Right ventricle myocardium superior (tissue), 1 donor: ENCODE measurements at places on chromosomes 12 and 14.
A peak's percentile ranks its signal among the peaks of the same experiment; 100 is the strongest.

DNA sequence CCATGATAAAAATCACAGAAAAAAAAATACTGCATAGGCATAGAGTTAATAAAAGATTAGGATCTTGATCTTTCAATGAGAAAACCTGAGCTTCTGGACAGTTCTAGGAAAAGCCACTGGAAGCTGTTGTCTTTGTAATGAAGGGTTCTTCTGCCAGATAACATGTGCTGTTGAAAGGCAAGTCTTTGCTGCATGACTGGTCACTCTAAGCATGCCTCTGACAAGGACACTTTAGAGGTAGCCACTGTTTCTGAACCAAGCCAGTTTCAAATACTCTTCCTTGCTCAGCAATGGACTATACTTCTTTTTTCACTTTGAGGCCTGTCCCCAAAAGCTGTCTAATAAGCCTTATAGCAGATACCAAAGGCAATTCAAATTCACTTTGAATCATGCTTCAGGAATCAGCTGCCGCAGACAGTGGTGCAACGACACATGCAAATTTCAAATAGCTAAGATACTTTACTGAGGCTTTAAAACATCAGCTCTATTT is 70.2 kb downstream of the BTG1 start:
- DNase-seq = no peak

DNA sequence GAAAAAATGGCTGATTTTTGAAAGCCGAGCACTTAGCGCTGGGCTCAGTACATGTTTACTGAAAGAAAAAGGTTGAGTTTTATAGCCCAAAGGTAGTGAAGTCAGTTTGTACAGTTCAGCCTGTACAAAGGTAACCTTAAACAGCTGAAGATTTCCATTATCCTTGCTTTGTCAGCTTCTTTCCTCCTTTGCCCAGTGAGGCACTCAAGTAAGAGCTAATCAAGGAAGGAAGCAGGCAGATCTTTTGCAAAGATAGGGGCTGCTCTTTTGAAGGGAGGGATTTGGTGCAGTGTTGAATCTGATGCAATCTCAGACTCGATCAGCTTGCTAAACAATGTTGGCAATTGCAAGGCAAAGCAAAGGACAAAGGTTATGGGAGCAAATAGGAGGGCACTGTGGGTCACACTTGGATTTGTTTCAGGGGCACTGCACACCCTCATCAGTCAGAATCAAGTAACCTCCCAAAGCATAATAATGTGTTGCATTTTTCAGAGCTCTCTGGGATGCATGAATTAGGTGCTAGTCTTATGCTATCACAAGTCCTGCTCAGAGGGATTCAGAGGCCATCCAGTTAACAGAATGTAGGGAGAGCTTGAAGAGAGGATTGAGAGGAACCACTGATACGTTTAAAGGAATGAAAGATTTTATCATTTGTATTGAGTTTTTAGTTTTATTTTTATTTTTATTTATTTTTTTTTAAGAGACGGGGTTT is 44.4 kb downstream of the ANO6 start:
- no peak for DNase-seq

DNA sequence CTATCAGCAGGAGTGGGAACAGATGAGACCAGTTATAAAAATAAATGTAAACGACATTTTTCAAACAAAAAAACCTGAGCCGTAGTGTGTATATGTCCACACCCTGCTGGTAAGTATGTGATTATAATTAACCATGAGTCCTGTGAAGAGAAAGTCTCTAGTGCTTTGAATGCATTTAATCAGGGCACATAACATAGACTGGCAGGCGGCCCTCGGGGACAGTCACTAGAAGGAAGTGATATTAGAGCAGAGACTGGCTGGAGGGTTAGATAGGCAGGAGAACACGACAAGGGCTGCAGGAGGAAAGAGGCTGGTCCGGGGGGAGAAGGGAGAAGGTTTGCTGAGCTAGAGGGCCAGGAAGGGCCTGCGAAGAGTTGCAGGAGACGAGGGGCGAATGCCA is 23.8 kb upstream of the ELK3 start:
- peak; percentile 58 for DNase-seq

GRCh38 chr12:33771889-33772288 is 250.4 kb upstream of the ALG10 start:
- DNase-seq = no peak

DNA sequence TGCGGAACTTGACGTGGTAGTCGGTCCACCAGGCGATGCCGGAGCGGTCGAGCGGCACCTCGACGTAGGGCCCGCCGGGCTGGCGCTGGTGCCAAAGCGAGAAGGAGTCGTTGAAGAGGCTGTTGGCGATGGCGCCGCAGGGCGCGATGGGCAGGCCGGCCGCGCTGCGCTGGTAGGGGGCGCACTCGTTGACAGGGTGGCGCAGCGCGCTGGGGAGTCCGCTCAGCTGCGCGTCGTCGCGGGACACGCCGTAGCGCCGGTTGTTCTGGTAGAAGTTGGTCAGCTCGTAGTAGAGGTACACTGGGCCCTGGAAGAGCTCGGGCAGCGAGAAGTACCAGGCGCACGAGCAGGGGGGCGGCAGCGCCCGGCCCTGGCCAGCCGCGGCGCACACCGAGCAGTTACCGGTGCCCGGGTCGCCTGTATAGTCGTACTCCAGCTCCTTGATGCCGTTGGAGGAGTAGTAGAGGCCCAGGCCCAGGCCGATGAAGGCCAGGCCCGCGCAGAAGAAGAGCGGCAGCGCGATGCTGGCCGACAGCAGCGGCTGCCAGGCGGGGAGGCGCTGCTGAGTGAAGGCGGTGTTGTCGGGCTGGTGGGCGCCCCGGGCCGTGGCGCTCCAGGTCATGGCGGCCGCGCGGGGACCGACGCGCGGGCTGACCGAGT is 482 bp downstream of the TMEM30B start:
- peak; percentile 76 for DNase-seq

GRCh38 chr14:61379639-61380184 is 58.3 kb downstream of the PRKCH start:
- DNase-seq = no peak

- DNase-seq = no peak
These were observed 93.4 kb downstream of the CAND1 start for GRCh38 chr12:67362526-67362925.

DNA sequence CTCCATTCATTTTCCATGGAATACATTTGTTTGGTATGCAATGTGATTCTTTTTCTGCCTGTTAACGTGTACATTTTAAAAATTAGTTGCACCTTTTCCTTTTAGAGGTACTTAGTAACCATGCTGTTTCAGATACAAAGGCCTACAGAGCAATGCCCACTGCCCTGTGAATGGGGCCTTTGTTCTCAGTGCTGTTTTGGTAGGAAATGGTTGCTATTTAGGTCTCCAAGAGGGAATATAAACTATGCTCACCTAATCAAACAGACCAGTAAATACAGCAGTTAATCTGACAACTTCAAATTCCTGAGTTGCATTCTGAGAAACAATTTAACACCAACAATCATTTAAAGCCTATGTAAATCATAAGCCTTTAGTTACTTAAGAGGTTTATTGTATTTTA is 188.7 kb downstream of the BCAT1 start:
- no peak for DNase-seq

DNA sequence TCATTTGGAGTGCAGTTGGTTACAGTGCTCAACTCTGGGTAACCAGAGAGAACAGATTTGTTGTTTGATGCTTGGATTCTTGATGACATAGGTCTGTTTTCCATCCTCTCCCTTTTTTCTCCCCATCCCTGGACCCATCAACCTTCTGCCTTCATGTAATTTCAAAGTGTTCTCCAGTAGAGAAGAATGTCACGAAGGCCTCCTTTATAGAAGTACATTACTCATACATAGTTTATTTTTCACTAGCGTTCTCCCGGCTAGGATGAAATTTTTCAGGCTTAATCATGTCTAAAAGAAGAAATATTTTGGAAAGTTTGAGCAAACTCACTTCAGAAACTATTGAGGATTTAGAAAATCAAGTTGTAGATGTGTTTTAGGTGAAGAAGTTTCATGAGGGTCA is 20.9 kb upstream of the APPL2 start:
- DNase-seq = no peak

DNA sequence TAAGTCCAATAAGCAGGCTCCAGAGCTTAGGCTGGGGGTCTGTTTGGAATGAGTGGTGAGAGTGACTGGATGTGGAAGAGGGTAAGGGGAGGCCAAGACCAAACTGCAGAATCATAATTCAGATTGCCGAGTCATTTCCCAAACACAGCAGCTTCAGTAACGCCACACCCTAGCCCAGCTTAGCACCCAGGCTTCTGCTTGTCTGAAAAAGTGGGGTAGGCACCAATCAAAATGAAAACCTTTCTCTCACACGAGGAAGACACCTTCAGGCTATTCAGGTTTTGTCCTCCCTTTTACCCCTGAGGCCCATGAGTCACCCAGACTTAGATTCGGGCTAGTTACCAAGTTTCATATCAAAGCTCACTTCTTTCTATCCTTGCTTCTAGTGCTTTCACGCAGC is 306.1 kb downstream of the DAD1 start:
- DNase-seq = no peak

GRCh38 chr12:131438881-131439280 is 272.0 kb upstream of the SFSWAP start:
- no peak for DNase-seq

GRCh38 chr12:41552588-41552987 is 364.5 kb downstream of the PDZRN4 start:
- no peak for DNase-seq

- DNase-seq = no peak
These were observed 179.6 kb downstream of the SLC35F4 start for GRCh38 chr14:57686304-57686703.

- peak; percentile 76 for DNase-seq
These were observed 3.6 kb downstream of the SMIM41 start for GRCh38 chr12:52082988-52083637.

DNA sequence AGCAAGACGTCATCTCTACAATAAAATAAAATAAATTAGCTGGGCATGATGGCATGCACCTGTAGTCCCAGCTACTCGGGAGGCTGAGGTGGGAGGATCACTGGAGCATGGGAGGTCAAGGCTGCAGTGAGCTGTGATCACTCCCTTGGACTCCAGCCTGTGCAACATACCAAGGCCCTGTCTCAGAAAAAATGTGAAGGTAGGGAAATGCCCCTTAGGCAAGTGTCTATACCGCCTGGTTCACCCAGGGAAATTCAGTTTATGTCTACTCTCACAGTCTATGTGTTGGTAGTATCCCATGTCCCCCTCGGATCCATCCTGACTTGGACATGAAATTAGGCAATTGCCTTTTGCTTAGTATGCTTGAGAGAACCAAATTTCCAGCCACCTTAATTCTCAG is 88.4 kb upstream of the TMEM132C start:
- no peak for DNase-seq

GRCh38 chr14:22418631-22419030 is 170.4 kb downstream of the DAD1 start:
- no peak for DNase-seq

- DNase-seq = no peak
These were observed 212.3 kb downstream of the TMEM121 start for GRCh38 chr14:105738638-105739037.

GRCh38 chr12:108495054-108495453 is 20.0 kb upstream of the FICD start:
- DNase-seq = no peak

GRCh38 chr14:74500417-74501134 is 7.0 kb downstream of the ISCA2 start:
- DNase-seq = peak; percentile 32

DNA sequence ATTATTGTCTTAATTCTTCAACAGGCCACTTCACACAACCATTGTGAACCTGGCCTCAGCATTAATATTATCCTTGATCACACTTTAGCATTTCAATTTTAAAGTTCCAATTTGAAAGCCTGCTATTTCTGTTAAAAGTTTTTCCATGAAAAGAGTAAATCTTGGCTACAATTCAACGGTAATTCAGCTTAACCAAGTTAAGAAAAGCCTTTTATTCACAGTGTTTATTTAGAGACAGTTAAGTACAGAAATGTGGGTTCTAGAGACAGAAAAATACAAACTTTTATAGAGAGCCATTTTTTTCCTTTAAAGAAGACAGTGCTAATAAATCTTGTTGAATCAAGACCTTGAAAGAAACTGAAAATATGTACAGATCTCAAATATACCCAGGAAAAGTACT is 103.9 kb downstream of the NPAS3 start:
- DNase-seq = no peak

GRCh38 chr12:12927211-12928079 is 24.5 kb downstream of the GPRC5D start:
- DNase-seq = peak; percentile 80

GRCh38 chr14:90827919-90828610 is 11.8 kb upstream of the TTC7B start:
- peak; percentile 96 for DNase-seq

GRCh38 chr14:97543816-97544215 is 746.6 kb downstream of the VRK1 start:
- no peak for DNase-seq

DNA sequence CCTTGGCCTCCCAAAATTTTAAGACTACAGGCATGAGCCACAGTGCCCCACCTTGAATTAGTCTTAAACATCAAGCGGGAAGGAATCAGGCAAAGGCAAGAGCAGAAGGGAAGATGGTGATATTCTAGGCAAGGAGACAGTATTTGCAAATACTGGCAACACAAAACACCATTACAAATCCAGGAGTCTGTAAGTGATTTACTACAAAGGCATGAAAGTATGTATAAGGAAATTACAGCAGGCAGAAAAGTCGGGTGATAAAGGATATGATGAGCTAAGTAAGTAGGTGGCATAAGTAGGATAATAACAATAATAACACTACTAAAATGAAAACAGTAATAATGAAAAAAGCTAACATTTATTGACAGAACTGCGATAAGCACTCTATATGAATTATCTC is 28.5 kb downstream of the FMNL3 start:
- no peak for DNase-seq

DNA sequence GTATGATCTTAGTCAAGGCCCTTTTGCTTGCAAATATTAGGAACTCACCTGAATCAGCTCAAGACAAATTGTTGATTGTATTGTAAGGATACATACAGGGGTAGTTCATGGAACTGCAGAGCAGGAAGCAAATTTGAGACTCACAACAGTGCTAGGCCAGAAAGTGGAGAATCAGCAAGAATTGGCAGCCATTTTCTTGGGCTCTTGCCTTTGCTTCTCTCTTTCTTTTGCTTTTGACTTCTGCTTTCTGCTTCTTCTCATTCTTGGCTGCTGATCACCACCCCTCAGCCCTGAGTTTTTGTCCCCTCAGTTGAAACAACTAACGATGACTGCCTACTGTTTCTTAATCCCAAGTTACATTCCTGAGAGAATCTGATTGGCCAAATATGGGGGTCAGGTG is 34.8 kb downstream of the KCNK13 start:
- DNase-seq = no peak

GRCh38 chr12:89227774-89228173 is 124.5 kb downstream of the DUSP6 start:
- no peak for DNase-seq

- DNase-seq = peak; percentile 95
These were observed 29.1 kb upstream of the ADIPOR2 start for GRCh38 chr12:1661553-1662335.

- no peak for DNase-seq
These were observed 82.1 kb downstream of the CPNE8 start for GRCh38 chr12:38823314-38823713.

- DNase-seq = no peak
These were observed 22.4 kb downstream of the LACRT start for GRCh38 chr12:54612225-54612750.

DNA sequence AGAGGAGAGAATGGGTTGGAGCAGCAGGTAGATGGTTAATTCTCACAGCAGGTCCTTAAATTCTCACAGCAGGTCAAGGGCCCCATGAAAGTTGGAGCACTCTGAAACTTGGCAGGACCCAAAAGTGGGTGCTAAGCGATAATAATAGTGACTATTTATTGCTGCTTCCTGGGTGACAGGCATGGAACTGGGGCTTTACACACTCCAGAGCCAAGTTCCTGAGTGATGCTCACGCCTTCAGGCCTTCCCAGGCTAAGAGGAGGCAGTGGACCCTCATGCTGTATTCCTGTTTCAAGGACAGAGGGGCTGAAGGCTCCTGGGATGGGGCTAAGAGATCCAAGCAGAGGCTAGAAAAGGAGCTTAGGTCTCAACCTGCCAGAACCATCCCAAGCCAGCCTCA is 180.9 kb upstream of the VASH1 start:
- no peak for DNase-seq
